ENCODE measurements at places on chromosomes 3 and 15.

GRCh38 chr15:96316953-96317629 is 13.4 kb upstream of the NR2F2 start:
- no peak for DNase-seq

DNA sequence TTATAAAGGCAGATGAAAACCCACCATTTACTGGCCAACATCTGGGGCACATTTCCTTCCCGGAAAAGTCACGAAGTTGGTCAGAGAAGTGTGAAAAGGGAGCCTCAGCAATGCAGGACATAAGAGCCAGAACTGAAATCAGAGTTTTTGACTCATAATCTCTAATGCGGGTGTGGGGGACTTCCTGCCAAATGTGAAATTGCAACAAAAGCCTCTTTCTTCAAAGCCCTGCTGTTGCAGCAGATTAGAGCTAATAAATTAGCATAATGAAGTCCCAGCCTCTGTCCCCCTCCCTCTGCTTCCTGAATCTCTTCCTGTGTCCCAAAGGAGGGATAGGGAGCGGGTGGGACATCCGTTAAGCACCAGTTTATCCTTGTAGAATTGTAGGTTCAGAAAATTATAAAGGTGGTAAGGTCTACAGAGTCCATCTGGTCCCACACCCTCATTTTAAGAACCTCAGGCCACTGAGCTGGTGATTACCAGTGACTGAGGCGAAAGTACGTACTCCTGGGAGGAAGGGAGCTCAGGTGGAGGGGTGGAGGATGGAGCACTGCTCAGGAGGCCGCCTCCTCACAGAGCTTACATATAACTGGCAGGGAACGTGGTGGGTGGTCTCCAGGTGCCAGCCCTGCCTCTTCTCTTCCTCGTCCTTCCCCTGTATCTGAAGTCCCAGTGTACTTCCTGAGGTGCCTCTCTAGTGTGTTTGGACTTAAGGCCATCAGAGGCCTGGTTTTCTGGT is 35.0 kb downstream of the ST6GAL1 start:
- DNase-seq: no peak

DNA sequence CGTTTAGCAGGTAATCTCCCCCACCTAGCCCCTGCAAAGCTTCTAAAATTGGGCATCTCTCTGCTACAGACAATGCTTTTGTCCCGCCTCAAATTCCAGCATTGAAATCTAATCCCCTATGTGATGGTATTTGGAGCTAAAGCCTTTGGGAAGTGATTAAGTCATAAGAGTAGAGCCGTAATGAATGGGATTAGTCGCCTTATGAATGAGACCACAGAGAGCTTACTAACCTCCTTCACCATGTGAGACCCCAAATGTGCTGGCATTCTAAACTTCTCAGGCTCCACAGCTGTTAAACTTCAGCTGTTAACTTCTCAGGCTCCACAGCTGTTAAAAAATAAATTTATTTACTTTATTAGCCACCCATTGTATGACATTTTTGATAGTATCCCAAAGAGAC is 374.2 kb upstream of the BCHE start:
- no peak for DNase-seq

DNA sequence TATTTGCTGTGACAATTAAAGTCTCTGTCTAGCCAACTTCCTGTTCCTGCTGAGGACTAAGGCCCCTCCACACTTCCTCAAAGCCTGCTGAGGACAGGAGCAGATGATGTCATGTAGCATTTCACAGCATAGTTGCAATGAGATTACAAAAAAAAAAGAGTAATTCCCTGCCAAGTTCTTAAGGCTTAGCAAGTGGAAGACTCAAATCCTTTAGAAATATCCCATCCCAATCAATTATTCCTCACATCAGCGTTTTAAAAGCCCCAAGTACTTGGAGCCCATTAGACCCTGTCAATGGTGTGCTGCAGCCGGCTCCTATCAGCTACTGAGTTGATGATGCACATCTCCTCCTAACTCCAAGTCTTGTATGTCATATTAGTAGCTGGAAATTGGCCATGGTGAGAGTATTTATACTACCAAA is 51.7 kb downstream of the TRANK1 start:
- peak; percentile 41 for DNase-seq

GRCh38 chr3:110180733-110181132 is 843.4 kb upstream of the DPPA4 start:
- peak; percentile 36 for DNase-seq

DNA sequence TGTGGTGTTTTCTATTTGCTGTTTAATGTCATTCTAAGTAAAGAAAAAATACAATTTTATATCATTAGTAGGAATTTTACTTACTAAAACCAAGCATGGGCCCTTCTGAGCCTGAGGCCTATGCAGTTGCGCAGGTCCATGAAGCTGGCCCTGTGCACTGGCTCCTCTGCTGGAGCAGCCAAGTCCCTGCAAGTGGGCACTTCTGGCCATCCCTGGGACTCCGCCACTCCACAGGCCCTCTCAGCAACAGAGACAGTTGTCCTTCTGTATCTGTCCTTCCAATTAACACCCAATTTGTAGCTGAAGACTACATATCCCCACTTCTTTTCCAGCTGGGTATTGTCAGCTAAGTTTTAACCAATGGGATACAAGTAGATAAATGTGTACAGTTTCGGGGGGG is 49.9 kb upstream of the RYK start:
- no peak for DNase-seq

- no peak for DNase-seq
These were observed 53.4 kb upstream of the EPHA6 start for GRCh38 chr3:96760956-96761355.

- DNase-seq: no peak
These were observed 76.1 kb upstream of the TPM1 start for GRCh38 chr15:62966294-62967078.

- no peak for DNase-seq
These were observed 413.9 kb upstream of the MDFIC2 start for GRCh38 chr3:70726096-70726938.

All from midbrain (tissue), 1 donor.